ENCODE measurements at places on chromosomes 4 and X.

DNA sequence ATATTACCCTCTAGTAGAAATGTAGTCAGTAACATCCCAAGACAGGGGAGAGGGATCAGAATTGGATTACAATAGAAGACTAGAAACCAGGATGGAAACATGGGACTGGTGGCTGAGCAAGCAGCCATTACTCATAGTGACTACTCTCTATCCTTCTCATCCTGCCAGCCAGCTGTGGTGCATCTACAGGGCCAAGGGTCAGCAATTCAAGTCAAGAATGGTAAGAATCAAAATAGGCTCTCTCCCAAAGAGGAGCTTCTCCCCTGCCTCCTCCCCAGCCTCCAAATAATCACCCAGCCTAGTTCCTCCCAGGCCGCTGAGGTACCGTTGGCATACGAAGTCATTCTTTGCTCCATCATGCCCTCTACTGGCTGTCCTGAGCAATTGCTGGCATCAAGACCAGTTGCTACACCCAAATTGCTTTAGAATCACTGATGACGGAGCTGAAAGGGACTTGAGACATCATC lies 19.4 kb downstream of the AWAT2 start:
- DNase-seq: no peak

- peak; percentile 34 for DNase-seq
These were observed 12.2 kb upstream of the CENPU start for GRCh38 chr4:184745831-184746795.

DNA sequence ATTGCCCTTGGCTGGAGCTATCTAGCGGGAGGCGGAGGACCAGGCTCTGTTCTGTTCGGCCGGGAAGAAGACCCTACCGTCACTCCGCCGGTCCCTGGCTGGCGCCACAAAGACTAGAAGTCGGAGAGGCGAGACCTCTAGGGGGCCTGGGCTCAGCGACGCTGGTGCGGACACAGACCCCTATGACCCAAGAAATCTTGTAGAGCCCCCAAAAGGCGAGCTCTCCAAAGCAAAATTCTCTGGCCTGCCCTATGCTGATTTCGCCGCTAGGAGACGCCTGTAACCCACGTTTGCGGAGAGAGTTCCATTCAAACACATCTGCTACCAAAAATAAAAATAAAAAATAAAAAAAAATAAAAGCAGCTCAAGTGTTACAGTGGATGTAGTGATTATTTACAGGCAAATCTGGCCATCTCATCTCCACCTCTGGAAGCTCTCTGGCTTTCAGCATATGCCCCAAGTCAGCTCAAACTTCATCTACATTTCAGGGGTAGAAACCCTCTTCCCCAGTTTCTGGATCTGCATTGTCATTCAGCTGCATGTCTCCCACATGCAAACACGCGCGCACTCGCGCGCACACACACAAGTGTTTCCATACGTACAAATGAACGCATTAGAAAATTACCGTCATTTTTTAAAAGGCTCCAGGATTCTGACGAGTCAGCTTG lies 2.4 kb upstream of the PCDH10 start:
- no peak for DNase-seq

DNA sequence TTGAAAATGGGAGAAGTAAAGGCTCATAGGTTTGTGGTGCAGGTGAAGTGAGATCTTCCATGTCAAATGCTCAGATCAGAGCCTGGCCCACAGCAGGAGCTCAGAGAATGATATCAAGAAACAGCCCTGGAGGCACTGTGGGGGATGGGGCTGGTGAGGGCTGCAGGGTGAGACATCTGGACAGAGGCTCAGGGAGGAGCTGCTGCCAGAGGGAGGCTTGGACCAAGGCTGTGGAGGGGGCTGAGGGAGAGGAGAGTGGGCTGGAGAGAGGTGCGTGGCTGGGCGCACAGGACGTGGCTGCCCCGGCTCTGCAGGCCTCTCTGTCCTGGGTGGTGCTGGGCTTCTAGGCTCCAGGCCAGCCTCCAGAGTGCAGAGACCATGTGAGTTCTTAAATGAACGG lies 5.6 kb downstream of the SORCS2 start:
- no peak for DNase-seq
